Stimulated activated CD4-positive, alpha-beta T cell treated with anti-CD3 and anti-CD28 coated beads, Interleukin-15, amount 100 ng/mL, for 48 hours (primary cell): ENCODE measurements at places on chromosomes 6 and 20.

- no peak for DNase-seq
Observed at GRCh38 chr6:140434761-140435160, 1060.3 kb upstream of the CITED2 start.

GRCh38 chr6:35736253-35736894 is 458 bp upstream of the ARMC12 start:
- peak; percentile 79 for DNase-seq

GRCh38 chr6:156976216-156977127 is 199.3 kb downstream of the ARID1B start:
- DNase-seq: no peak

- no peak for DNase-seq
Observed at GRCh38 chr6:15675536-15676220, 12.8 kb upstream of the DTNBP1 start.

DNA sequence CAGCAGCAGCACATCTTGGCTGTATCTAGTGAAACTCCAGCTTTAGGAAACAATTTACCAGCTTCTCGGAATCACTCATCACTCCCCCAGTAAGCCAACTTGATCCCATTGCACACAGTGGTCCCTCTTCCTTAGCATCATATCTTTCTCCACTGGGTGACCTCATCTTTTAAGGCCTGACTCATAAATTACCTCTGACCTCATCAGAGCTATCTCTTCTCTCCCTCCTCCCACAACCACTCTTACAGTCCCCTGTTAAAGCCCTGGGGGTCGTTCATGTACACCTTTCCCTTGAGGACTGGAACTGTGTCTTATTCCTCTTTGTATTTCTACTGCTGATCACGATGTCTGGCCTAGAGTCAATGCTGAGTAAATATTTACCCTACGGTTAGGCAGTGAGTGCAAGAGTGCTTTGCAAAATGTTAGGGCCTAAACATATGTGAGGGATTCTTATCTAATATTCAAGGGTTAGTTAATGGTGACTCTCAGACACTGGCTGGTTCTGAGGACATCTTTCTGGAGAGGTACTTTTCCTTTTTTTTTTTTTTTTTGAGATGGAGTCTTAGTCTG is 187.2 kb downstream of the LRFN2 start:
- DNase-seq: no peak

DNA sequence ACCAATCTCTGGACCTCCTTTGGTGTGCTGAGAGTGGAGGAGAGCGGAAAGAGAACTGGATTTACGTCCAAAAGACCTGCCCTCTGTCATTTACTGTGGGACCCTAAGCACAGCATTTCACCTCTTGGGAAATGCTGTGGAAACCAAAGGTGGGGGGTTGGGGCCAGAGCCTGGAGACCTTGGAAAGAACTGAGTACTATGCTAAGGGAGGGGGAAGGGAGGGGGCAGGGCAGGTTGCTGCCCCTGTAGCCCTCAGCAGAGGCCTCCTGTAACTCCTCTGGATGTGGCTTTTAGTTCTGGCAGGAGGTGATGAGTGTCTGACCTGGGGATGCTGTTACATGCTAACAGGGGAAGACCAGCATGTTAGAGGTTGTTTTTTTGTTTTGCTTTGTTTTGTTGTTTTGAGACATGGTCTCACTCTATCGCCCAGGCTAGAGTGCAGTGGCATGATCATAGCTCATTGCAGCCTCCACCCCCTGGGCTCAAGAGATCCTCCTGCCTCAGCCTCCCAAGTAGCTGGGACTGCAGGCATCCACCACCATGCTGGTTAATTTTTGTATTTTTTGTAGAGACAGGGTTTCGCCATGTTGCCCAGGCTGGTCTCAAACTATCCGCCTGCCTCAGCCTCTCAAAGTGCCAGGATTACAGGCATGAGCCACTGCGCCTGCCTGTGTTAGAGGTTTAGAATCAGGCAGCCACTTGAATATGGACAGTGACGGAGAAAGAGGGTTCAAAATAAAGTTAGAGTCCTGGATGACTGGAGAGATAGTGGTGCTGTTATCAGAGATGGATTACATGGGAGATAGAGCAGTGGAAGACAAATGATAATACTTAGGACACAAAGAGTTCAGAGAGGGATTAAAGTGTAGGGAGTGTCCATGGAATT is 18.4 kb upstream of the PARD6B start:
- DNase-seq: no peak

DNA sequence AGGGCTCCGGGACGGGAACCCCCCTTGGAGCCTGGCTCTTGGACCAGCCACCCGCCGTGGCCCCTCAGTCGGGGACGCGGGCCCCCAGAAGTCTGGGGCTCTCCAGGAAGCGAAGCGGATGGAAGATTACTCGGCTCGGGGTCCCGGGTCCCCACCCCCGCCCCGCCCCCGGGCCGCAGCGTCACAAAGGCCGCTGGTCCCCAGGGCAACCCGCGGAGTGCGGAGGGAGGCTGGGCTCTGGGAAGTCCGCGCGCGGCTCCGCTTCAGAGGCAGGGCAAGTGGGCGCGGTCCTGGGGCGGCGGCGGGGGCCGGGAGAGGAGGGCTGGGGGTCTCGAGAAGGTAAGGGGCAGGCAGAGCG is at the start of gene FNDC11:
Gene FNDC11, plus strand, starts transcription at position 227 of the 358 bp plus-strand sequence. CDS start 1,505 bp downstream, outside the sequence.
- DNase-seq: no peak

DNA sequence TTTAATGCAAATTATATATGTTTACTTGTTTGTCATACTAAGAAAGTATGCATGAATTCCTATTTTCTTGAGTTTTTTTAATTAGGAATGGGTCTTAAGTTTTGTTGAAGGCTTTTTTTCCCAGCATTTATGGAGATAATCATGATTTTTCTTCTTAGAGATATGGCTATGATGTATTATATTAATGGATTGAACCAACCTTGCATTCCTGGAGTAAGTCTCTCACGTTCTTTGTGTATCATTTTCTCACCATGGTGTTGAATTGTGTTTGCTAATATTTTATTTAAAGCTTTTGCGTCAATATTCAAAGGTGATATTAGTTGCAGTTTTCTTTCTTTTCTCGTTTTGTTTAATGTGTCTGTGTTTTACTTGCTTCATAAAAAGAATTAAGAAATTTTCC is 48.4 kb upstream of the SLC35D3 start:
- no peak for DNase-seq

GRCh38 chr20:58700823-58701222 is 8.2 kb downstream of the NPEPL1 start:
- no peak for DNase-seq
